ENCODE measurements at places on chromosomes 4 and X. TPM values are rescaled to one million over a fixed set of nuclear protein-coding genes. Genes with fewer than 3 reads are reported as not detected.
A peak's percentile ranks its signal among the peaks of the same experiment; 100 is the strongest.

GRCh38 chr4:93018243-93018642, 714.5 kb downstream of the GRID2 start:
- no peaks in the 10 kb centered on the region for H3K36me3 ChIP-seq
- H3K4me1 ChIP-seq: no peaks in the 10 kb centered on the region
- no peak for DNase-seq
- H3K27ac ChIP-seq: no peak overlapping the region

- no peaks in the 10 kb centered on the region for H3K27me3 ChIP-seq
- no peak for DNase-seq
- H3K4me3 ChIP-seq: no peak overlapping the region
- no peaks in the 10 kb centered on the region for H3K36me3 ChIP-seq
- no peak overlapping the region for H3K27ac ChIP-seq
- H3K4me1 ChIP-seq: no peaks in the 10 kb centered on the region
These were observed 1986.1 kb downstream of the ARAP2 start for GRCh38 chr4:34258176-34258575.

- peaks cover 20% of the 10 kb centered on the region for H3K4me1 ChIP-seq
- no peaks in the 10 kb centered on the region for H3K27me3 ChIP-seq
- H3K36me3 ChIP-seq: no peaks in the 10 kb centered on the region
- DNase-seq: no peak
- no peak overlapping the region for H3K27ac ChIP-seq
These were observed 544.7 kb downstream of the SPRY1 start for GRCh38 chr4:123941306-123941705.

- no peak overlapping the region for H3K27ac ChIP-seq
- no peak overlapping the region for H3K4me3 ChIP-seq
- H3K4me1 ChIP-seq: no peaks in the 10 kb centered on the region
These were observed 60.9 kb upstream of the SMAD1 start for GRCh38 chr4:145420595-145421214.

DNA sequence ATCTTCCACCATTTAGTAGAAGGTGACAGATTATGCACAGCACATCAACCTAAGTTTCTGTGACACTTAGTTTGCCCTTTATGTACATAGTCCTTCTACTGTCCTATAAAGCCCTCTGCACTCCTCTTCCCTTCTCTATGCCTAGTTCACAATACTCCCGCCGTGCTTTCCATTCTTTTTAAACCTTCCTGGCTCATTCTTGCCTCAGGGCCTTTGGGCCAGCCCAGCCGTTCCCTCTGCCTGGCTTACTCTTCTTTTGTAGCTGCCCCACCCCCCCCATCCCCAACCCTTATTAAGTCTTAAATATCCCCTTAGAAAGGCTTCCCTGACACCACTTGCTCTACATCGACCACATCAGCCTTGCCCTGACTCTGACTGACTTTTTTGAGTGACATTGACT, 33.0 kb downstream of the SGMS2 start:
- no peaks in the 10 kb centered on the region for H3K4me1 ChIP-seq
- no peaks in the 10 kb centered on the region for H3K36me3 ChIP-seq
- H3K27me3 ChIP-seq: no peaks in the 10 kb centered on the region
- H3K27ac ChIP-seq: no peak overlapping the region
- DNase-seq: no peak

DNA sequence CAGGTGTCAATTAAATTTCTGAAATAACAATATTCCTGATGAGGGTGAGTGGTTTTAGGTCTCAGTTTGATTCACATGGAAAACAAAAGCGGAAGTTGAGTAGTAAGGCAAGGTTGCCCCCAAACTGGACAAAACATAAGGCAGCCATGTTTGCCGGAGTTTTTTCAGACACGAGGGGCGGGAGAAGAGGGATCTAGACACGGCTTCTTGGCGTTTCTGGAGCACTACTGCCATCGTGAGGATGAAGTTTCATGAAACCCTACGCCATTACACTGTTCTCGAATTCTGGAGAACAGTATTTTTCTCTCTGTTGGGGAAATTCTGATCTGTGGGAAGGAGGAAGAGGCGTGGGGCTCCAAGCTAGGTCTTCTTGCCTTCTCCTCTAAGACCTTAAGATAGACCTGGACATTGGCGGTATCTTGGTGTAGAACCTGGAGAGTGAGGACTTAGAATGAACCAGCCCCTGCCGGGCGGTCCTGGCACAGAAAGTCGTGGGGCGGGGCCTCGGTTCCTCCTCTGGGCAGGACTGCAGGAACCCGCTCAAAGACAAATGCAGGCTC, 160.3 kb downstream of the OR13H1 start:
- H3K4me3 ChIP-seq: no peak overlapping the region
- no peaks in the 10 kb centered on the region for H3K36me3 ChIP-seq
- peak; percentile 83 for DNase-seq
- H3K27me3 ChIP-seq: no peaks in the 10 kb centered on the region

- H3K27ac ChIP-seq: no peak overlapping the region
- H3K4me3 ChIP-seq: no peak overlapping the region
- no peaks in the 10 kb centered on the region for H3K36me3 ChIP-seq
- no peaks in the 10 kb centered on the region for H3K4me1 ChIP-seq
- no peaks in the 10 kb centered on the region for H3K27me3 ChIP-seq
- no peak for DNase-seq
These were observed 113.6 kb downstream of the GLUD2 start for GRCh38 chrX:121160987-121161386.

- no peaks in the 10 kb centered on the region for H3K27me3 ChIP-seq
These were observed 43.6 kb upstream of the FTHL17 start for GRCh38 chrX:31115398-31115797.

DNA sequence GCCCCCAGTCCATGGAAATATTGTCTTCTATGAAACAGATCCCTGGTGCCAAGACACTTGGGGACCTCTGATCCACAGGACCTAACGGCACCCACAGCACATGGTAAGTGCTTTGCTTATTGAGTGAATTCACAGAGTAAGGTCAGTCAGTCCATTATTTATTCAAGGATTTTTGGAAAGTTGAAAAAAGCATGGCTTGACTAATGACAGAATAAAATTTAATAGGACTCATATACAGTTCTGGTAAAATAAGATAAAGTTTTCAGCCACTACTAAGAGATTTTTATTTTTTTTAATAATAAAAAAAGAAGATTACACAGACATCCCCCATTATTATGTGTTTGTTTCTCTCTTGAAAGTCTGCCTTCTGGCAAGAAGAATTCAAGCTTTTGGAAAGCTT, 490.6 kb upstream of the HS3ST1 start:
- H3K4me3 ChIP-seq: no peak overlapping the region
- H3K36me3 ChIP-seq: no peaks in the 10 kb centered on the region
- H3K4me1 ChIP-seq: no peaks in the 10 kb centered on the region
- no peaks in the 10 kb centered on the region for H3K27me3 ChIP-seq

DNA sequence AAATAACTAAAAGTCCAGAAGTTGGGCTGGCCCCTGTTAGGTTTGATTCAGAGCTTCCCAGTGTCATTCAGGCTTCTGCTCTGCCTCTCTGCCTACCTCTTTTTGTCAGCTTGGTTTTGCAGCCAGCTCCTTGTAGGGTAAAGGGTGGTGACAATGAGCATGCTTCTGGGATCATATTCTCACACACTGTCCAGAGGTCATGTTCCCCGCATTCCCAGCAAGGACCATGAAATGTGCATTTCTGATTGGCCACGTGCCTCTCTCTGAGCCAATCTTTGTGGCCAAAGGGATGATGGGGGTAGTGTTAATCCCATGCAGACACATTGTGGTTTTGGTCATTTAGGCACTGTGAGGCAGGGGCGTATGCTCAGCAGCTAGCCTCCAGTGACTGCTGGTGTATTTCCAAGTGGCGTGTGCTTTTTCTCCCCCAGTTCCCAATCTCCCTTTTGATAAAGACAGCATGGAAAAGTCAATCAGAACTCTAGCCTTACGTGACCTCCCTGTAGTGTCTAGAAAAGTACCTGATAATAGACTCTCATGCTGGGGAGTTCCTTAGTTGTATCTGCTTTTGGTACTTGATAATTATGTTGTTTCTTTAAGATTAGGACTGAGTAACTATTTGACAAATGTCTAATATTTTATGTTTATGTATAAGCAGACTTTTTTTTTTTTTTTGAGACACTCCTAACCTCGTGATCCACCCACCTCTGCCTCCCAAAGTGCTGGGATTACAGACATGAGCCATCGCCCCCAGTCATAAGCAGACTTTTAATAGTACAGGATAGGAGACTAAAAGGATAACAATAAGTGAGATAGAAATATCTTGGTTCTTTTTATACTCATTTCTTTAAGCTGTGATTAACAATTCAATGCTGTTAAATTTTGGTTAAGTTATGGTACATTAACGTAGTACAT, 57.8 kb downstream of the KIAA0232 start:
- H3K27ac ChIP-seq: no peak overlapping the region
- DNase-seq: no peak
- no peak overlapping the region for H3K4me3 ChIP-seq
- no peaks in the 10 kb centered on the region for H3K27me3 ChIP-seq
- peaks cover 10% of the 10 kb centered on the region for H3K36me3 ChIP-seq
- H3K4me1 ChIP-seq: peaks cover 9% of the 10 kb centered on the region

GRCh38 chr4:153705743-153706468, 21.8 kb downstream of the TLR2 start:
- no peaks in the 10 kb centered on the region for H3K4me1 ChIP-seq
- DNase-seq: no peak
- H3K27me3 ChIP-seq: no peaks in the 10 kb centered on the region
- no peak overlapping the region for H3K27ac ChIP-seq

- H3K4me1 ChIP-seq: no peaks in the 10 kb centered on the region
- DNase-seq: no peak
- no peaks in the 10 kb centered on the region for H3K36me3 ChIP-seq
- no peaks in the 10 kb centered on the region for H3K27me3 ChIP-seq
- no peak overlapping the region for H3K27ac ChIP-seq
These were observed 32.5 kb downstream of the SCML1 start for GRCh38 chrX:17769701-17770269.

The CT47B1 gene
- total RNA-seq: not detected

The XG gene
- not detected for total RNA-seq

The MAOA gene
- total RNA-seq: 112 TPM

The CFP gene
- total RNA-seq: 16.4 TPM

The EDA2R gene
- total RNA-seq: 2.1 TPM

Measured in upper lobe of left lung (tissue), 6 donors.